ENCODE measurements at places on chromosomes 6 and 20.

DNA sequence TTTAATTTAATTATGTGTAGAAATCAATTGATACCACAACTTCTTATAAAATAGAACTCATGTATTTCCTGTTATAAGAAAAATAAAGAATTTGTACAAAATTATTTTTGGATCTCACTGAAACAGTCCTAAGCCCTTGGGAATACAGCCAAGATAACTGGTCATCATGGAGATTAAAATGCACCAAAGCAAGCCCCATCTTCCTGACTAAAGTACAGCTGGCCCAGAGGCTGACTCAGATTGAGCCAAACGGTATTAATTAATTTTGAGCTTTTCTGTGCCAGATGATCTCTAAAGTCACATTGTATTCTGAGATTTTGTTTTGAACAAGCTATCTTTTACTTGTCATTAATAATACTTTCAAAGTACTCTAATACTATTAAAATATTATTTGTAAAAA, 978.5 kb downstream of the TBC1D32 start:
- no peaks in the 10 kb centered on the region for H3K27me3 ChIP-seq
- no peaks in the 10 kb centered on the region for H3K36me3 ChIP-seq
- no peak overlapping the region for H3K4me3 ChIP-seq
- H3K27ac ChIP-seq, result no peak overlapping the region

DNA sequence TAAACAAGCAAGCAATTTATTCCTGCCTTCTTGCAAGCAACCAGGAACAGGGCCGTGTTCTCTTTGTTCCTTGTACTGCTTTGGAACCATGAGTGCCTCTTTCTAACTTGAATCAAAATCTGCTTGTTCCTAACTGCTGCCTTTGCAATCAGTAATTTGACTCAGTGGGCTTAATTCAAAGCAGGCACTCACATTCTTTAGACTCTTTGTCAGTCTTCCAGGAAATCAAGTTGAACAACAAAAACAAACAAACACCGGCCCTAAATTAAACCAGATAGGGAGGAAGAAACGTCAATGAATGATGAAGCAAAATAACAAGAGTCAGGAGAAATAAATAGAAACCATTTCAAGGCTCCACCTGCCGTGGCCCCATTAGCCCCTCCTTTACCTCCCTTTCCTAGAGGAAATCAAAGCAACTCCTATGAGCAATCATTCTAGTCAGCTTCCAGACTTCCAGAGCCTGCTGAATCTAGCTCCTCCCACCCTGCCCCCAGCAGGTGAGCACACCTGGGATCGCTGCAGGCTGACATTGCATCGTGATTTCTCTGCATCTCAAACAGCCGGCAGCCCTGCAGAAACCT, 582.2 kb upstream of the FLRT3 start:
- no peak overlapping the region for H3K27ac ChIP-seq
- H3K4me1 ChIP-seq, result no peaks in the 10 kb centered on the region
- no peaks in the 10 kb centered on the region for H3K36me3 ChIP-seq
- no peak for DNase-seq

DNA sequence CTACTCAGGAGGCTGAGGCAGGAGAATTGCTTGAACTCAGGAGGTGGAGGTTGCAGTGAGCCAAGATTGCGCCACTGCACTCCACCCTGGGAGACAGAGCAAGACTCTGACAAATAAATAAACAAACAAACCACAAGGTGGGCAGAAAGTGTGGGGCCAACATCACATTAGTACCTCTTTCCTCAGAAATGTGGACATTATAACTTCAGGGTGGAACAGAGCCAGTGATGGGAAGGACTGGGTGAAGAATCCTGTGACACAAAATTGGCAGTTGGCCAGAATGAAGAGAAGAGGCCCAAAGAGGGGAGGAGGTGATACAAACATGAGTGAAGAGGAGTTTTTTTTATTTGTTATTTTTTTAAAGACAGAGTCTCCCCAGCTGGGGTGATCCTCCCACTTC, 50.6 kb downstream of the NUP153 start:
- peaks cover 66% of the 10 kb centered on the region for H3K36me3 ChIP-seq
- H3K27me3 ChIP-seq, result no peaks in the 10 kb centered on the region
- H3K27ac ChIP-seq, result no peak overlapping the region
- no peak overlapping the region for H3K4me3 ChIP-seq
- DNase-seq, result no peak
- no peaks in the 10 kb centered on the region for H3K4me1 ChIP-seq

DNA sequence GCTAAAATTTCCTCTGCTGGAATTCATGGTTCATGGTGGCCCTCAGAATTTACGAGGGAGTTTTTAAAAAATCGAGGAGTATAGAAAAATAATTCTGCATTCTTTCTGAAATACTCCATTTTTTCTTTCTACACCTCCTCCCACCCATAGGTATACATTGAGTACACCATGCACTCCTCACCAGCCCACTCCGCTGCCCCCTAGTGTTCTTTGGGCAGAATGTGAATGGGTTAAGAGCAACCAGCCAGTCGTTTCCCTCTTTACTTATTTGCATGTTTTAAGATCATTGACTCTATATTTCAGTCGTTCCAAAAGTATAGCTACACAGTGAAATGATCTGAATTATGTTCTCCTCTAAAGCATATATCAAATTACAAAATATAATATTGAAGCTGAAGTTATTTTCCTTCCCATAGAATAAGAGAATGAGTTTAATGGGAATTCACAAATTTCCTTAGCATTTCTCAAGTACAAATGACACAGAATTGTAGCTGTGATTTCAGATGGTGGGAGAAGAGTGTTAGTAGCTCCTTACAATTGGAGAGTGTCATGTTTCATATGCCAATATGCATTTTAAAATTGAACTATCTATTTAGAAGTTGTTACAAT, 977.7 kb upstream of the SLC35B3 start:
- no peak overlapping the region for H3K4me3 ChIP-seq
- no peaks in the 10 kb centered on the region for H3K27me3 ChIP-seq
- no peak overlapping the region for H3K27ac ChIP-seq
- DNase-seq, result no peak
- no peaks in the 10 kb centered on the region for H3K36me3 ChIP-seq
- no peaks in the 10 kb centered on the region for H3K4me1 ChIP-seq

DNA sequence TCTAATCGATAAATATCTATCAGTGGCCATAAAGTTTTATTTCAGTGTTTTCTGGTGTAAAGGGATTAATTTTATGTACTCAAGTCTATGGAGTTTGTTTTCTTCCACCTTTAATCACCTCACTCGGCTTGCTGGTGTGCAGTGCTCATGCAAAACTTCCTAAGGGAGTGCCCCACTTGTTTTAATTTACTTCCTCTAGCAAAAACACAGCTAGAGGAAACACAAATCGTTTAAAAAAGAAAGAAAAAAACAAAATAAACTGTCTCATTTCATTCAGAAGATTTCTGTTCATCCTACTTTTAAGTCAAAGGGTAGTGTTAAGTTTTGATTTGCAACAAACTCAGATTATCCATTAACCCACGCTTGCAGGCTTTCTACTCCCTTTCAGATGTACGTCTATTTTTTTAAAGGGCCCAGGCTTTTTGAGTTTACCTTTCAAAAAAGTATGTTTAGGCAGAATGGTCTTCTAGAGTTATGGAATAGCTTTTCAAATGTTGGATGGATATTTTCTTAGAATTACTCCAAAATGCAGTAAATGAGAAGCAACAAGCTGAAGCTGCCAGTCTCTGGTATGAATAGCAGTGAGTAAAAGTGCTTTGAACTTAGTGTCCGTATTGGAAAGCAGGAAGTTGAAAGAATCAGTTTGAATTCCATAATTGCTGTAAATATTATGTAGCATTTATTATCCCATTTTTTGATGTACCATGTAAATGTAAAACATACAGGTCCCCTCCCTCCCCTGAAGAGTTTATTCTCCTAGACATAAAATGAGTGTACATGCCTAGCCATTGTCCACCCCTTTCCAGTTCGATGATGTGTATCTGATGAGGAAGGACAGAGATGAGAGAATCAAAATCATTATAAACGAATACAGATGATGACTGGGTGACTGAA, 113.3 kb downstream of the SLC16A10 start:
- no peaks in the 10 kb centered on the region for H3K36me3 ChIP-seq
- H3K27ac ChIP-seq, result no peak overlapping the region
- DNase-seq, result no peak
- no peaks in the 10 kb centered on the region for H3K27me3 ChIP-seq

DNA sequence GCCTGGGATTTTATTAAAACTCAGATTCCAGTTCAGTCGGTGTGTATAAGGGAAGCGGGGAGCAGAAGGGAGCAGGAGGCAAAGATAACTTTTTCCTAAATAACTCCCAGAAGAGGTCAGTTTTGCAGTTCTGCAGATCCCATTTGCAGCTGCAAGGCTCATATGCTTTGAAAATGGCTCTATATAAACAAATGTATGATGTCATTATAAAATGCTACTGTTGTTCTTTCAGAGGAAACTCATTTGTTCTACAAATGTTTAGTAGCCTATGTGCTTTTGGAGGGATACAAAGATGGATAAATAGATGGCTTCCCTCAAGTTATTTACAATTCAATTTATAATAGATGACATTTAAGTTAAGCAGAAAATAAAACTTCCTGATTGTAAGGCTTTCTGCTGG, 29.2 kb upstream of the DSP start:
- no peak for DNase-seq
